ENCODE measurements at places on chromosomes 2 and 18.

DNA sequence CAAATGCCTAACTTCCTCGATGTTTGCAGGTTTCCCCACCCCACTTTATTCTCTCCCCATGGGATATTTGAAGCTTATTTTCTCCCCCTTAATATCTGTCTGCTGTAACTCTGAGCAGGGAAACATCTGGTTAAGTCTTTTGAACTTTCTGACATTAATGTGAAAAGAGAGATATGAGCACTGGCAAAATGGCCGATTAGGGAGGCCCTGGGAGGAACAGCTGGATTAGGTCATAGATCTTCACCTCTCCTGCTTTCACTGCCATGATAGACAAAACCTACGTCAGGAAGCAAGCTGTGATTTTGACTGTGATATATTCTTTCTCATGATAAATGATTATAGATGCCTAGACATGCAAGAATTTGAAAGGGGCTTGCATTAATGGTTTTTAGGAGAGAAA is 43.6 kb downstream of the LYPD6B start:
- DNase-seq, result no peak

DNA sequence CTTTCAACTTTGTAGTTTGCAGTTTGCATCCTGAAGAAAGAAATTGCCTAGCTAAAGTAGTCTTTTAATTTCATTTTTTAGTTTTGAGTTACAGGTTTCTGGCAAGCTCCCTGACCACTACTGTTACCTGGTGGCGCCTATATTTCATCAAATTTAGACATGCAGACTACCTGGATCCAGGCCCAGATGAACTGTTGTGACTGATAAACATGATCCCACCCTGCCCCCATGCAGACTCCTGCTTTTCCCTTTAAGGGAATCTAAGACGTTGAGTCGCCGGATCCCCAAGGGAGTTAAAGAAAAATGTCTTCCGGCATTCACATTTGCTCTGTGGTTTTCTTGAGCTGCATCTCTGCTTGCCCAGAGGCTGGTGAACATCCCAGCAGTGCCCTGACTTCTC is 22.2 kb downstream of the METAP1D start:
- DNase-seq, result no peak

DNA sequence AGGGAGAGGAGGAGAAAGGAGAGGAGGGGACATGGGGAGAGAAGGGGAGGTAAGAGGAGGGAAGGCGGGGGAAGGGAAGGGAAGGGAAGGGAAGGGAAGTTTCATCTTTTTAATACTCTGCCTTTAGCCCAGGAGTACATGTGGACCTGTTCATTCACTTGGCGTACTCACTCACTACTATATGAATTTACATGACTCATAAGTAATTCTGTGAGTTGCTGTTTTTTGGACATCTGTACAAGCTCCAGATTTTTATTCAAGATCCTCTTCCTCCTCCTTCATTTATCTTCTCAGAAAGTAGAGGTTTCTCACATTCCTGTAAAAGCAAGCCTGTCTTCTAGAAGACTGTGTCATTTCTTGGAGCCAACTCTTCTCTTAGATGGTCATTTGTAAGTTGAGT is 84.6 kb downstream of the RDH14 start:
- no peak for DNase-seq

- no peak for DNase-seq
These were observed 144.6 kb upstream of the MMADHC start for GRCh38 chr2:149732001-149732685.

DNA sequence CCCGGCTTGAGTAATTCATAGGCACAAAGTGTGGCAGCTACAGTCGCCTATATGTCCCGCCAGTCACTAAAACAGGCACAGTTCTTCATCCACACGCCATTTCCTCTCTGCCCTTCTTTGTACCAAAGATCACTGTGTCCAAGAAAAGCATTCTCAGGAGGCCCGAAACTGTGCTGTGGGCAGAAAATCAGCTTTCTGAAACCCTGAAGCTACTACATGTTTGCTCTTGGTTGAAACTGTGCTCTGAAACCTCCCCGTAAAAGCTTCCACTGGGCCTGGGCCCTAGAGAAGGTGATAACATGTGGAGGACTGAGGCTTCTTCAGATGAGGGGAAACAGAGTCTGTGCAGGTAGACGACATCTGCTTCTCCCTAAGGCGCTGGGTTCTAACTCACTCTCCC is 75.6 kb upstream of the ID2 start:
- no peak for DNase-seq

DNA sequence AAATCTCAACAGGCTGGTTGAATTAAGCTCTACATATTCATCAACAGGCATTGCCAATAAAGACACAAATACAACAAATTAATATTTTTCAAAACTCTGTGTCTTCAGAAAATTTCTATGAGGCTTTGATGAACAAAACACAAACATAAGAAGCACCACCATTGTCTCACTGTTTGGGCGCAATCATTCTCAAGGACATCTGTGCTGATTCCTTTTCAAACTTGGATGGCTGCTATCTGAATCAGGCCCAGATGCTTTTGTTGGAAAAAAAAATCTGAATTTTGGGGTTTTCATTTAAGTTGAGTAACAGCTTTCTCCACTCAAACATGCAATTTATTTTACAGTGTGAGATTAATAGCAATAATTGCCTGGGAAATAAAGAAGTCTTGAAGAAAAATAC is 173.8 kb downstream of the NRXN1 start:
- no peak for DNase-seq

DNA sequence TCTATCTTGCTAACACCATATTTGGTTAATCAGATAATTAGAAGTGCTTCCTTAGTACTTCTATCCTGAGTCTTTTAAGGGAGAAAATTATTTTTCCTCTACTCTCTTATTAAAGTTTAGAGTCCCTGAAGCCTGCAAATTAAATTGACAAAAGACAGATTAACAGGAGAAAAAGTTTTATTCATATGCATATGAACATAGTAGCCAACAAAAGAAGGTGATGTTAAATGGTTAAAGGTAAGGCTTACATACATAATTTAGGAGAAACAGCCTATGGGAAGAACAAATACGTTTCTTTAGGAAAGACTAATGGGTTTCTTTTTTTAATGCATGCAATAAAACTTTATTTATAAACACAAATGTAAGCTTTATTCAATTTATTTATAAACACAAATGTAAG is 805.0 kb downstream of the CPS1 start:
- DNase-seq, result no peak

DNA sequence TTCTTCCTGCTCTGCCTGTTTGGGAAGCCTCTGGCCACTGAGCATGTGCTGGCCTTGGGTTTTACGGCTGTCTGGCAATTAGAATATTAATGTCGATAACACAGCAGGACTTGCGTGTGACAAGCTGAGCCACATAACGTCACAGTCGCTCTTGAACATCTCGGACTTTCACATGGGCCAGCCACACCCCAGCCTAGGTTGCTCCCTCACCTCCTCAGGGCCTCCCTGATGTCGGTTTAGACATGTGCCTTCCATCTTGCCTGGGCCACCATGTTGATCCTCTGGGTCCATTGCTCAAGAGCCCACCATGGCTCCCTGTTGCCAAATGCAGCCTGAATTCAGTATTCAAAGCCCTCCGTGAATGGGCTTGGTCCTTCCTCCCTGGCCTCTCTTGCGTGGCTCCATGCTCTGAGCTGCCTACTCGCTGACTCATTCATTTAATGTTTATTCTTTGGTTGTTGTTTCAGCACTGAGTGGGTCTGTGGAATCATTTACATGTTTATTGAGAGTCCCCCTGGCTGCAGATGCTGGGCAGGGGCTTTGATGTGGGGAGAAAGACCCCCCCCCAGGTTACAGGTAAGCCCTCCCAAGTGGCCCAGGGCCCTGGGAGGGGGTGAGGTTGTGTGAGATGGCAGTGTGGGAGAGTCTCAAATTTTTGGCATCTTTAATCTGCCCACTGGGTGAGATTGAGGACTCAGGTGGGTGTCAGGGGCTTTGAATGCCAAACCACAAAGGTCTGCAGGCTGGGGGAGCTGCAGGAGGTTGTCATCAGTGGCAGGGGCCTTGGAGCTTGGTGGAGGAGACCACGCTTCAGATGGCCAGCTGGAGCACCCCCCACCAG is 62.0 kb downstream of the ODC1 start:
- no peak for DNase-seq

- DNase-seq, result peak; percentile 85
These were observed 8.0 kb downstream of the TMBIM1 start for GRCh38 chr2:218284106-218284811.

- peak; percentile 80 for DNase-seq
These were observed 1.2 kb downstream of the CABLES1 start for GRCh38 chr18:23136326-23137096.

DNA sequence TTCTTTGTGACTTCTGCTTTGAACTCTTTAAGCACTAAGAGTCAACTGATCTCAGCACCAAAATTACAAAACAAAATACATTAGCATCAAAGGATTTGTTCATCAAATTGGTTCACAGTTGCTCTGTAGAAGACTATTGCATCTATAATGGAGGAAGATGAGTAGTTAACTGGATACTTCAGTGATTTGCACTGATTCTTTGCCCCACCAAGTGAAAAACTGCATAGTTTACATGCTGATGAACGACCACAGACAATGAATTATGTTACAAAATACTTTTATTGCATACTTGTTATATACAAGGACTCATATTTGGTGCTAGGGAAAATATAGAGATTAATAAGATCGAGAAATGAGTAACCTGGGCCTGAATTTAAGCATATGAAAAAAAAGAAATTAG is 107.2 kb downstream of the SCG2 start:
- DNase-seq, result no peak

DNA sequence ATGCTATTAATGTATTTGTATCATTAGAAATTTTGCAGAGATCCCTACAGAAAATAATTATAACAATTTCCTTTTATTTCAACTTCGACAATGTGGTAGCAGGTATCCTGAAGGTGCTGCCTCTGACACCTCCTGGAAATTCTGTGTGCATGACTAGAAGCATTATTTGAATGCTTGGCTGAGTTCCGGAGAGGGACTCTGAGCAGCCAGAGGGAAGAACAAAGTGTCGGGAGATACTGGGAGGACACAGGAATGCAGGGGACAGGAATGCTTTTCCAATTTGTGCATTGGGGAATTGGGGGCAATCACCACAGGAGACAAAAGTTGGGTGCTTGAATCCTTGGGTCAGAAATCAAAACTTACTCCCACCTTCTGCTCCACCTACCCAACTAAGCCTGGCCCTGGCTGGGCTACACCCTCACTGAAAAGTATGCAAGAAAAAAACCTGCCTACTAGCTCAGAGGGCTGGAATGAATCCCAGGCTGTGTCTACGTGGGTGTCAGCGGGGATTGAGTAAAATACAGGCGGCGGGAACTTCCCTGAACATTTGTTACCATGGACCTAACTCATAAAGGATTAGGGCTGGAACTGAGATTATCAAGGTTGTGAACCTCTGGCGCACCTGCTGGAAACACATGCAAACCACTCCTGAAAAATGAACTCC is 299.3 kb downstream of the SOX11 start:
- no peak for DNase-seq

- no peak for DNase-seq
These were observed 1337.0 kb upstream of the FAM98A start for GRCh38 chr2:34936089-34936488.

DNA sequence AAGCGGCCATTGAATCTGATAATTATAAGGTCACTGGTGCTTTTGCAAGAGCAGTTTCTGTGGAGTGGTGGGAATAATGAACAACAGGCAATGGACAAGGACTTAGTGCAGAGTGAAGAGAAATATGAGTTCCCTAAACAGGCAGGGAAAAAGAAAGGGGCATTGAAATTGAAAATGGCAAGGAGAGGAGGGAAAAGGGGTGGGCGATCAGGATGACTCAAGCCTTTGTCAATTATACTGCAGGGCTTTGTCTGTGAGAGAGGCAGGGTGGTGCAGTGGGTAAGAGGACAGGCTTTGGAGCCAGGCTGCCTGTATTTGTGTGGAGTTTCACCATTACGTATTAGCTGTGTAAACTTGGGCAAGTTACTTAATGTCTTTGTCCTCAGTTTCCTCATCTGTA is 29.5 kb upstream of the PAIP2B start:
- no peak for DNase-seq

DNA sequence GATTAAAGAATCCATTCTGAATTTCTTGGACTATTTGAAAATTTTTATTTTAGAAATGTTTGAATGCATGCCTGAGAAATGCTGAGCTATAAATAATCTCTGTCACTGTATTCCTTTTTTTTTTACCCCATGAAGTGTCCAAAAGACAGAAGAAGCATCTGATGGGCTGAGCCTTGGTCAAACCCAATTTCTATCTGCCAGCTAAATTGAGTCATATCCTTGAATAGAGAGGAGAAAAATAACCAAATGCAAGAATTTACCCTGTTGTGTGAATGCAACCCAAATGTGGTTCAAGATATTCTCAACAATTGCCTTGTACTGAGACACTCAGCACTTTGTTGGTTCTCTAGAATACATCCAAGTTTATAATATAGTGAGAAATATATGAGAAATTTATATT is 223.5 kb downstream of the UBE2E3 start:
- DNase-seq, result no peak

DNA sequence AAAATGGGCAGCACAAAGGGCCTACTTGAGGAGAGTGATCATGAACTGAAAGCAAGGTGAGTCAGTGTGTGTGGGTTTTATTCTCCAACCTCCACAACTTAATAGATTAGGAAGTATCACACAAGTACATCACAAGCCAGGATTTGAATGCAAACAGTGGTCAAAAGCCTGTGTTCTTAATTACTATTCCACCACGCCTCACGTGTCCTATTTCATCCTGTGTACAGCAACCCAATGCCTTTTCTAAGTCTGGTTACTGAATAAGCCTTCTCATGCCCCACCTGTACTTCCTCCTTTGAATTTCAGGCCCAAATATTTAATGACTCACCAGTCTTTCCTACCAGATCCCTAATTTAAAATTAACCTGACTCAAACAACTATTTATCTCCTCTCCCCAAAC is 755.7 kb upstream of the SLC8A1 start:
- DNase-seq, result no peak

DNA sequence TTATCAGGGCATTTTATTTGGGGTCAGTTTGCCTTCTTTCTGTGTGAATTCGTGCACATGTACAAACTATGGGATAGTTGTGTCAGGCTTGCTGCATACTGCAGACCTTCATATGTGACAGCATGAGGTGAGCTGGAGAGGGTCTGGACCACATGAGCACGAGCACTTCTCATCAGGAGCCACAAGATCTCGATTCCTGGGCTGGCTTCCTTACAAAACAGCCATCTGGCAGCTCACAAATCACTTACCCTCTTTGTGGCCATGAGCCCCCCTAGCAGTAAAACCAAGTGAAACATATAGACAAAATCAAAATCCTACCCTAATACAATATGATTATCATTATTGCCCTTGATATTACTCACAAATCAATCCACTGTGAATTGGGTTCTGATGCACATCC is 121.2 kb downstream of the MTCL1 start:
- DNase-seq, result no peak

DNA sequence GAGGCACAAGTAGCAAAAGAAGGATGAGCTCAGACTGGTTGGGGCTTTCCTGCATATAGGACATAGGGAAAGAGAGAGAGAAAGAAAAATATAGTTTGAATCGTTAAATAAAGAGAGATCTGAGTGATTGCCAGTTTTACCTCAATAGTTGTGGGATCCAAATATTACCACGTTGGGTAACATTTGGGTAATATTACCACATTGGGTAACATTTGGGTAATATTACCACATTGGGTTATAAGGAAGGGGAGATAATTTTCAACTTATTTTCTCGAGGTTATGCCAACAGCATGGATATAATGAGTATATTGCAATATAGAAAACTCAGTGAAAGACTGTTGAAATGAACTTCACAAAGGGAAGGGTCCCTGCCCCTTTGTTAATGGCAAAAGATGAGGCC is 20.7 kb downstream of the SP140 start:
- no peak for DNase-seq

Data from coronary artery (tissue), 2 donors.